ENCODE measurements at places on chromosomes 7 and 10.

DNA sequence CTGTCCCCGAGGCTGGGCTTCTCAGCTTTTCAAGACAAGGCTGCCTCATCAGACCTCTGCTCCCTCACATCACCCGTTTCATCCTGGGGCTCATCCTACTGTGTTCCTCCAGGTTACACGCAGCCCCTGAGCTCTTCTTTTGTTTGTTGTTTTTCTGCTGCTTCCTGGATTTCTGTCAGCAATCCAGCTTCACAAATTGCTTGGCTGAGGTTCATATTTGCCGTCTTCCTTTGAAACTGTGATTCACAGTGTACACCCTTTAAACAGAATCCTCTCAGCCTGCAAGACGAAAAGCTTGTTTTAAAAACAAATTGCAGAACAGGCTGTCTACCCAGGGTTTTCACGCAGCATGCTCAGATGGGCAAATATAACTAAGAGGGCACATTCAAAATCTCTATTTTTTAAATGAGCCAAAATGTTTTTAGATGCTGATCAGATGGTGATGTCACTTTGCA is 39.1 kb upstream of the PARD3 start:
- H3K4me3 ChIP-seq = peak overlapping the region; percentile 31
- peaks cover 3% of the 10 kb centered on the region for H3K4me1 ChIP-seq
- H3K27me3 ChIP-seq = no peaks in the 10 kb centered on the region
- no peak overlapping the region for H3K27ac ChIP-seq
- DNase-seq = peak; percentile 37

DNA sequence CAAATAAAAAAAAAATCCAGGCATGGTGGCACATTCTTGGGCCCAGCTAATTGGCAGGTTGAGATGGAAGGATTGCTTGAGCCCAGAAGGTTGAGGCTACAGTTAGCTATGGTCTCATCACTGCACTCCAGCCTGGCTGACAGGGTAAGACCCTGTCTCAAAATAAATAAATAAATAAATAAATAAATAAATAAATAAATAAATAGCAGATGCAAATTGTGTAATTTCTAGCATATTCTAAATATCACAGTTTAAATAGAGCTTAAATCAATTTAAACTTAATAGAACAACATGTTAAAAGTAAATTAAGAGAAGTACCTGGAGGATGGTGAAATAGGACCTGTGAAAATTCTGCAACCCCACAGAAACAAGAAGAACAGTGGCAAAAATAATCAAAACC is 290.5 kb downstream of the TFEC start:
- no peaks in the 10 kb centered on the region for H3K36me3 ChIP-seq
- no peaks in the 10 kb centered on the region for H3K4me1 ChIP-seq
- H3K4me3 ChIP-seq = no peak overlapping the region
- H3K27me3 ChIP-seq = no peaks in the 10 kb centered on the region

- DNase-seq = no peak
- H3K4me1 ChIP-seq = peaks cover 5% of the 10 kb centered on the region
- no peaks in the 10 kb centered on the region for H3K27me3 ChIP-seq
- no peaks in the 10 kb centered on the region for H3K36me3 ChIP-seq
- no peak overlapping the region for H3K4me3 ChIP-seq
Measured at GRCh38 chr10:79050896-79051555, 17.7 kb upstream of the ZMIZ1 start.

DNA sequence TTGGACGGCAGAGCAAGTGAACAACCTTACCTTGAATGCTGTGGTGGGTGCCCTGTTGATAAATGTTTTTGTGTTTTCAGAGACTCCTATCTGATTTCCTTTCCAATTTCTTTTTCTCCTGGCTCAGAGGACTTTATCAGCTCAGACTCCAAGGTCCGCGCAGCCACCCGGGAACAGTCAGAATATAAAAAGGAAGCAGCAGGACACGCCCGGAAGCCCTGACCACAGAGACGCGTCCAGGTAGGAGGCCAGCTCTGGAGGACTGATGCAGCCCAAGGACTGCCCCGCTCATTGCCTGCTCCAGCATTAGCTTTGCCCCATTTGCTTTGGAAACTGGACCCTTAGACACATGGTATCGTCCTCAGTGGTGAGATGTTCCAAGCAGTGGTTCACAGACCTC is 61.3 kb downstream of the TACC2 start:
- H3K36me3 ChIP-seq = no peaks in the 10 kb centered on the region
- no peaks in the 10 kb centered on the region for H3K27me3 ChIP-seq
- no peak for DNase-seq
- no peak overlapping the region for H3K27ac ChIP-seq
- no peak overlapping the region for H3K4me3 ChIP-seq
- H3K4me1 ChIP-seq = peaks cover 22% of the 10 kb centered on the region

- no peaks in the 10 kb centered on the region for H3K36me3 ChIP-seq
- no peaks in the 10 kb centered on the region for H3K27me3 ChIP-seq
- H3K4me3 ChIP-seq = no peak overlapping the region
- H3K4me1 ChIP-seq = no peaks in the 10 kb centered on the region
- H3K27ac ChIP-seq = no peak overlapping the region
- DNase-seq = no peak
Measured at GRCh38 chr7:115043605-115044004, 121.7 kb downstream of the MDFIC start.

DNA sequence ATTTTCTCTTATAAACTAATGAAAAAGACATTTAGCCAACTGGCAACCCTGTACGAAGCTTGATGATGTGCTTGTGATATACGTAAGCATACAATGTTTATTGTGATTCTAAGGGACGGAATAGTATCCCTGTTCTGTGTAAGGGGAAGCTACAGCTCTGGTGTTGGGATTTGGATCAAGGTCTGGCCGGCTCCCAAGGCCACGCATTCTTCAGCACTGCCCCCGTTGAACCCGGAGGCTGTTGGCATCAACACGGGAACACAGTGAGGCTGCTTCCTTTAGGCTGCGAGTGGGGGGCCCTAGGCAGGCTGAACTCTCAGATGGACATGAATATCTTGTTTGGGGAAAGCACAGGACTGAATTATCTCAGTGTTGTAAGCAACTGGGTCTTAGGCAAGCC is 180.6 kb downstream of the CAMK1D start:
- H3K27me3 ChIP-seq = no peaks in the 10 kb centered on the region
- H3K4me1 ChIP-seq = no peaks in the 10 kb centered on the region
- no peak overlapping the region for H3K27ac ChIP-seq
- H3K36me3 ChIP-seq = no peaks in the 10 kb centered on the region

GRCh38 chr10:133159950-133160825 is at the start of gene KNDC1:
KNDC1 (plus strand) TSS chr10:133160219; CDS start chr10:133160468, 249 bp downstream.
- peak within 1 kb of the TSS; percentile 86 for H3K4me3 ChIP-seq
- H3K36me3 ChIP-seq = no peaks in the 10 kb centered on the region
- no peaks in the 10 kb centered on the region for H3K27me3 ChIP-seq
- DNase-seq = peak; percentile 65
- peak within 1 kb of the TSS; percentile 84 for H3K27ac ChIP-seq
- peaks cover 37% of the 10 kb centered on the region for H3K4me1 ChIP-seq

- no peaks in the 10 kb centered on the region for H3K36me3 ChIP-seq
- no peak for DNase-seq
- H3K4me1 ChIP-seq = no peaks in the 10 kb centered on the region
- H3K27me3 ChIP-seq = no peaks in the 10 kb centered on the region
- H3K27ac ChIP-seq = no peak overlapping the region
Measured at GRCh38 chr10:85979598-85979997, 387.0 kb downstream of the GRID1 start.

GRCh38 chr10:12949248-12949647 is 52.3 kb downstream of the CCDC3 start:
- no peaks in the 10 kb centered on the region for H3K4me1 ChIP-seq
- H3K27ac ChIP-seq = no peak overlapping the region
- H3K36me3 ChIP-seq = no peaks in the 10 kb centered on the region
- DNase-seq = no peak

- H3K27ac ChIP-seq = no peak overlapping the region
- DNase-seq = peak; percentile 70
- no peaks in the 10 kb centered on the region for H3K36me3 ChIP-seq
- H3K4me3 ChIP-seq = no peak overlapping the region
Measured at GRCh38 chr10:93077860-93078337, 4.2 kb downstream of the CYP26A1 start.

DNA sequence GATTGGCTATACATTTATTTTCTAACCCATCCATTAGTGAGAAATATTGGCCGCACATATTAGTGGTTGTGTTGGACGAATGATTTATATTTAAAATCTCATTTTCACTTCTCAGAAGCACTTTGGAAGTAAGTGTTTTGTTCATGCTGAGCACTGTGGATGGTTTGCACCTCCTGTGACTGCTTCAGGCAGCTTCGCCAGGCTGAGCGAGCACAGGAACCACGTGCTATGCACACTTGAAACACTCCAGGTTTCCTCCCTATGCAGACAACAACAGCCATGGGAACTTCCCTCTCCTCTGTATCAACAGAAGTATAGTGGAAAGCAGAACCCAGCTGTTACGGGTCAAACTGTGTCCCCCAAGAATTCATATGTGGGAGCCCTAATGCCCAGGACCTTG is 67.3 kb upstream of the WDR11 start:
- no peak overlapping the region for H3K4me3 ChIP-seq
- H3K27ac ChIP-seq = no peak overlapping the region
- H3K4me1 ChIP-seq = no peaks in the 10 kb centered on the region
- H3K27me3 ChIP-seq = no peaks in the 10 kb centered on the region
- no peak for DNase-seq

DNA sequence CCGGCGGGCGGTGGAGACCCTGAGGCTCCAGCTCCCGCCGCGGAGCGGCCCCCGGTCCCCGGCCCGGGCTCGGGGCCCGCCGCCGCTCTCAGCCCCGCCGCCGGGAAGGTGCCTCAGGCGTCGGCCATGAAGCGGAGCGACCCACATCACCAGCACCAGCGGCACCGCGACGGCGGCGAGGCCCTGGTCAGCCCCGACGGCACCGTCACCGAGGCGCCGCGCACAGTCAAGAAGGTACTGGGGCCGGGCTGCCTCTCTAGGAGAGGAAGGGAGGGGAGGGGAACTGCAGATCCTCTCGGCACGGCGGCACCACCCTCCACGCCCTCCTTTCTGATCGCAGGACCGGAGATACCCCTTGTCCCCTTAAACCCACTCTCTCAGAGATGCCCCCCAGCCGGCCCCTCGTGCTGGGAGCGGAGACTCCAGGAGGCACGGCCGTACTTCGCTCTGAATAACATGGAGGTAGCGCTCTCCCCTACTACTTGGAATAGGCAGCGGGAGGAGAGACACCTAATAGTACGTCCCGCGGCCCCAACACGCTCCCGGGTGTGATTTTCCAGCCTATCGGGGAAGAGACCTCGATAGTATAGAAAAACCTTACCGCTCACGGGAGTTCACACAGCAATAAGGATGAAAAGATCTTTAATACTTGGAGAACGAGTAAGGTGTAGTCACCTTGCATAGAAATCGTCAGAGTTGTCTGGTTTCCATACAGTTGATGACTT is 538 bp downstream of the AHCYL2 start:
- DNase-seq = peak; percentile 58
- H3K27ac ChIP-seq = peak overlapping the region; percentile 78
- peaks cover 5% of the 10 kb centered on the region for H3K4me1 ChIP-seq
- H3K4me3 ChIP-seq = peak overlapping the region; percentile 79

DNA sequence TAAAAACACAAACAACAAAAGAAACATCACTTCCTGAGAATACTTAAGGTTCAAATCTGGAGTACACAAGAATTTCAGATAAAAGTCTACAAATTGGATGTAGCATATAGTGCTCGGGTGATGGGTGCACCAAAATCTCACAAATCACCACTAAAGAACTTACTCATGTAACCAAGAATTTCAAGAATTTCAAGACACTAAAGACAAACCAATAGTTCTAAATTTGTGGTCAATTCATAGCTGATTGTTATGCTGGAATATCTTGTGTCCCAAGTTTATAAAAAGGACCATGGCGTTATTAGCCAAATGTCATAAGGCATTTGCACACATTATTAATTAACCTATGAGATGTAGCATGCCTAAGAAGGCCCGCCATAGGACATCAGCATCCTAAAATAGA is 1204.1 kb upstream of the AUTS2 start:
- no peaks in the 10 kb centered on the region for H3K36me3 ChIP-seq
- H3K27ac ChIP-seq = no peak overlapping the region
- no peaks in the 10 kb centered on the region for H3K27me3 ChIP-seq
- H3K4me1 ChIP-seq = no peaks in the 10 kb centered on the region
- DNase-seq = no peak

- peaks cover 31% of the 10 kb centered on the region for H3K4me1 ChIP-seq
- no peak for DNase-seq
- no peaks in the 10 kb centered on the region for H3K36me3 ChIP-seq
- no peak overlapping the region for H3K4me3 ChIP-seq
- no peak overlapping the region for H3K27ac ChIP-seq
Measured at GRCh38 chr7:139667377-139667776, 110.4 kb downstream of the HIPK2 start.

- peaks cover 54% of the 10 kb centered on the region for H3K4me1 ChIP-seq
- H3K36me3 ChIP-seq = no peaks in the 10 kb centered on the region
- H3K4me3 ChIP-seq = peak overlapping the region; percentile 43
- peak overlapping the region; percentile 76 for H3K27ac ChIP-seq
- DNase-seq = peak; percentile 48
Measured at GRCh38 chr10:70232155-70232858, 922 bp downstream of the PPA1 start.

DNA sequence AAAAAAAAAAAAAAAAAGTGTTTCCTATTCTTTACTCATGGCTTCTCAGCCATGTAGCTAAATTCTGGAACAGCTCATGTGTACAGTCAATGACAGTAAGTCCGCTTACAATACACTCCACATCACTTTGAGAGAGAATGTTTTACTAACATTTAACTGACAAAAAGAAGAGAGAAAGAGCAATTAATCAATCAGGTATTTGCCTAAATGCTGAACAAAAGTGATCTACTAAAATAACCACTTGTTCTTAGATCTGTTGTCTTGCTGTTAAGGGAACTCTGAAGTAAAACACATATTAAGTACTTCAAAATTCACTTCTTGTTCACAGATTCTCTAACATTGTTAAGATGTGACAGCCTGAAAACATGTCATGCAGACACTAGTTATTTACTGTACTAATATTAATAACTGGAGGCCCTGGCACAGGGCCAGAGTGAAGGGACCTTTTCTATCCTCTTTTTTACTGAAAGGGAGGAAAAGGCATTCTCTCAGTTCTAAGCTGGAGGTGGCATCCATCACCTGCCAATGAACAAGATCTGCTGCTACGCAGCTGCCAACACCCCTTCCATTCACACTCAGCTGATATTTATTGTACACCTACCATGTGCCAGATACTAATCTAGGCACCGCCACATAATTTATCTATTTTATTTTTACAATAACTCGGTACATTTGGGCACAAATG is 72.6 kb downstream of the AHR start:
- DNase-seq = no peak
- H3K4me3 ChIP-seq = no peak overlapping the region
- H3K36me3 ChIP-seq = no peaks in the 10 kb centered on the region
- no peaks in the 10 kb centered on the region for H3K27me3 ChIP-seq
- H3K27ac ChIP-seq = peak overlapping the region; percentile 68

DNA sequence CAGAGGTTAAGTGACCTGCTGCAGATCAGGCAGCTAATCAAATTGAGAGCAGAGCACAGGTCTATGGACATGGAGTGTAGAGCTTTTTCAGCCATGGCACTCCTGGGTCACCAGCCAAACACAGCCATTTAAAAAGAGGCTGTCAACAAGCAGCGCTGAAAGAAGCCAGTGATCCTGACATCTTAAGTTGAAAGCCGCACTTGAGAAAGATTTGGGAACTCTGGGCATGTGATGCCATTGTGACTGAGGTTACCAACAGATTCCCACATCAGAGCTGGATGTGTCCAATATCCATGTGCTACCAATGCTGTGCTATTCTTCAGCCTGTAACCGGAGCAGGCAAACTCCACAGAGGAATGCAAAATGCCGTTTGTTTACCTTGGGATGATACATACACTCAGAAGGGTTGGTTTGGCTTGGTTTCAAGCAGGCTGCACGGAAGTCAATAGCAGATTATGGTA is 56.2 kb upstream of the ABLIM1 start:
- H3K36me3 ChIP-seq = no peaks in the 10 kb centered on the region
- H3K27ac ChIP-seq = no peak overlapping the region
- peaks cover 28% of the 10 kb centered on the region for H3K4me1 ChIP-seq
- H3K27me3 ChIP-seq = no peaks in the 10 kb centered on the region
